Peyer's patch (tissue), 4 donors: ENCODE measurements at places on chromosomes 4 and X. TPM values are rescaled to one million over a fixed set of nuclear protein-coding genes. Genes with fewer than 3 reads are reported as not detected.

DNA sequence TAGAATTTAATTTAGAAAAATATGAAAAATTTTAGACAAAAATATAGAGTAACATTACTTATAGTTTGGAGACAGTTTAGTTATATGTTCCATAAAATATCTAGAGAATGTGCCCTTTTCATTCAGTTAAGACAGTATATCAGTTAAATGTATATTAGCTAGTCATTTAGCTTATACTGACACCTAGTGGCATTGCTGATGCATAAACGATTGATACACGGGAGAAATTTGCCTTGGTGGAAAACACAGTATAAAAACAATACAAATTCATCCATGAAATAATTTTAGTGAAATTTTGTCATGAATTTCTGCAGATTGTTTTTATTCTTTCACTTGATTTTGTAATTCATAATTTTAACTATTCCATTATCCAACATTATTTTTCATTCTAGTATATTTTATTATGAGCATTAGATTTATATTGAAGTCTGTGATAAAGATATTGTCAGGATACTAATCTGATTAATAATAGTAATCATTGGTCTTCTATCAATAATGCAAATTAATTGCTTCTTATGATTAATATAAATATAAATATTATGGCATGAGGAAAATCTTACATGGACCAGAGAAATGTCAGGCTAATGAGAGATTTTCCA, 219.0 kb downstream of the TLL1 start:
- DNase-seq: no peak

DNA sequence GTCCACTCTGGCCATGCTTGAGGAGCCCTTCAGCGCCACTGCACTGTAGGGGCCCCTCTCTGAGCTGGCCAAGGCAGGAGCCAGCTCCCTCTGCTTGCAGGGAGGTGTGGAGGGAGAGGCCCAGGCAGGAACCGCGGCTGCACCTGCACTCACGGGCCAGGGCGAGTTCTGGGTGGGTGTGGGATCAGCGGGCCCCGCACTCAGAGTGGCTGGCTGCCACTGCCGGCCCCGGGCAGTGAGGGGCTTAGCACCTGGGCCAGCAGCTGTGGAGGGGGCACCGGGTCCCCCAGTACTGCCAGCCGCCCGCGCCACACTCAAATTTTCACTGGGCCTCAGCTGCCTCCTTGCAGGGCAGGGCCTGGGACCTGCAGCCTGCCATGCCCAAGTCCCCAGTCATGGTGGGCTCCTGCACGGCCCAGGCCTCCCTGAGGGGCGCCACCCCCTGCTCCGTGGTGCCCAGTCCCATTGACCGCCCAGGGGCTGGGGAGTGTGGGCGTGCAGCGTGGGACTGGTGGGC, 347.2 kb upstream of the SPOCK3 start:
- DNase-seq: no peak

DNA sequence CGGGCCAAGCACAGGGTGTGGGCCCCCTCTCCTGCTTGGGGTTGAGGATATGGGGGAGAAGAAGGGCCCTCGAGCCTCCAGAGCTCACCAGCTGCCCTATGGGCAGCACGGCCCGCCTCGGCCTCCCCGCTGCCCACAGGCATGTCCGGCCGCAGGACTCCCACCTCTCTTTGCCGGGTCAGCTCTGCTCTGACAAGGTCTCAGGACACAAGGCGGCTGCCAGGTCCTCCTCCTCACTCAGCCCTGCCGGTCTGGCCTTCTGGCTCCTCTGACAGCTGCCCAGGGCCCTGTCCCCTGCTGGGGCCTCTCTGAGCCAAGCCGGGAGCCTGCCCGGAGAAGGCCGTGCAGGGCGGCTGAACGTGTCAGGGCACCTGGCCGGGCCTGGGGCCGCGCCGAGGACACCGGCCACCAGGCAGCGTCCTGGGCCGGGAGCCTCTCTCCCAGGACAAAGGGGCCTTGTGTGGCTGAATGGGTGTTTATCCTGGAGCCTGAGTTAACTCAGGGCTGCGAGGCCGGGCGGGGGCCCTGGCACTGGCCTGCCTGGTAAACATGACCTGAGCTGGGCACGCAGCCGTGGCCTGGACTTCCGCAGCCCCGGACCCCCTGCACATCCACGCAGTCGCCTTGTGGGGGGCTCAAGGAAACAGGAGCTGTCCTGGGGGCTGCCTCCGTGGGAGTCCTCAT, 25.7 kb downstream of the TACC3 start:
- no peak for DNase-seq

DNA sequence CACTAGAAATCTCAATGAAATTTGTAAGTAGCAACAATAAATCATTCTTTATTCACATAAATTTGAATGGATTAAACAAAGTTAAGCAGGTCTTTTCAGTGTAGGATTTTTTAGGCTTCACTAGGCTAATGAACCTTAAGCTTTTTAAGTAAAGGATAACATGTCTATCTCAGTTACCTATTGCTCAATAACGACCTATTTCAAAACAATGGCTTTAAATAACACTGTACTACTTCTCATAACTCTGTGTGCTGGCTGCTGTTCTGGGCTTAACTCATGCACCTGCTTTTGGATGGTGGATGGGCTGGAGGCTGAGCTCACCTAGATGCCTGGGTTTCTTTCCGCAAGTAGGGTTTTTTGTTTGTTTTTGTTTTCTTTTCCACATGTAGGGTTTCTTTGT, 495.0 kb upstream of the SLIT2 start:
- no peak for DNase-seq

The CXCL6 gene
- not detected for total RNA-seq

The SSX1 gene
- total RNA-seq: not detected

The ALB gene
- total RNA-seq: 0.66 TPM

The BANK1 gene
- total RNA-seq: 351 TPM

The NAA11 gene
- total RNA-seq: not detected

The GAGE1 gene
- total RNA-seq: not detected

The APBB2 gene
- total RNA-seq: 99.9 TPM
